ENCODE measurements at places on chromosomes 13 and 19.
A peak's percentile ranks its signal among the peaks of the same experiment; 100 is the strongest.

GRCh38 chr13:48242677-48243076 lies 9.7 kb downstream of the ITM2B start:
- peaks cover 33% of the 10 kb centered on the region for H3K36me3 ChIP-seq
- DNase-seq: no peak
- H3K4me3 ChIP-seq: no peak overlapping the region
- no peak overlapping the region for H3K27ac ChIP-seq
- no peaks in the 10 kb centered on the region for H3K27me3 ChIP-seq
- peaks cover 83% of the 10 kb centered on the region for H3K4me1 ChIP-seq

- DNase-seq: no peak
- no peak overlapping the region for H3K4me3 ChIP-seq
- H3K27me3 ChIP-seq: peaks cover 44% of the 10 kb centered on the region
- no peak overlapping the region for H3K27ac ChIP-seq
These were observed 24.2 kb upstream of the TTYH1 start for GRCh38 chr19:54390942-54391577.

DNA sequence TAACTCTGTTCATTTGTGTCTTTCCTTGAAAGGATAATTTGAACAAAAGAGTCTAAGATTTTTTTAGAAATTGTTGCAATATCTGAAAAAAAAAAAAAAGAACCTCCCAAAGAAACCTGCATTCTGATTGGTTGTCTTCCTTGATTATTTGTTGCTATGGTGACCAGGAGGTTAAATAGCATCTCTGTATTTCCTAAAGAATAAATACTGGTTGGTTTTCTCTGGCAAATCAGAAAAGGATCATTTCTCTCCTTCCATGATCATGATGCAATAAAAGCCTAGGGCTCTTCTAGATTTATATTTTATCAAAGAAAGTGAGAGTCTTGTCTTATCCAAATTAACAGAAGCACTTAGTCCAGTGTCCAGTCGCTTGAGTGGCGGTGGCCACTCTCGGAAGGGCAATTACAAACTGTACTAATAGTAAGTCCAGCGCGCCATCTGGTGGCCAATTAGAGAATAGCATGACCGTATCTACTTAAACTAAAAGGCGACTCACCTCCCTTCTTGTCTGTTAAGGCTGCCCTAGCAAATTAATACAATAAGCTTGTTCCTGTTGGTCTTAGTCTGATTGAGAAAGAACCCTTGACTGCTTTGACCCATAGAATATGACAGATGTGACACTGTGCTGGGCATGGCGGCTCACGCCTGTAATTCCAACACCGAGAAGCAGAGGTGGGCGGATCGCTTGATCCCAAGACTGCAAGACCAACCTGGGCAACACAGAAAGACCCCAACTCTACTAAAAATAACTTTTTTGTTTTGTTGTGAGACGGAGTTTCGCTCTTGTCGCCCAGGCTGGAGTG lies 47.0 kb upstream of the PNMA8B start:
- H3K36me3 ChIP-seq: no peaks in the 10 kb centered on the region
- peak; percentile 95 for DNase-seq
- H3K4me3 ChIP-seq: no peak overlapping the region
- H3K27me3 ChIP-seq: no peaks in the 10 kb centered on the region
- no peak overlapping the region for H3K27ac ChIP-seq
- peaks cover 6% of the 10 kb centered on the region for H3K4me1 ChIP-seq

GRCh38 chr13:98487522-98487921 lies 89.4 kb downstream of the STK24 start:
- H3K27ac ChIP-seq: no peak overlapping the region
- peaks cover 59% of the 10 kb centered on the region for H3K4me1 ChIP-seq
- H3K27me3 ChIP-seq: no peaks in the 10 kb centered on the region
- no peak overlapping the region for H3K4me3 ChIP-seq

DNA sequence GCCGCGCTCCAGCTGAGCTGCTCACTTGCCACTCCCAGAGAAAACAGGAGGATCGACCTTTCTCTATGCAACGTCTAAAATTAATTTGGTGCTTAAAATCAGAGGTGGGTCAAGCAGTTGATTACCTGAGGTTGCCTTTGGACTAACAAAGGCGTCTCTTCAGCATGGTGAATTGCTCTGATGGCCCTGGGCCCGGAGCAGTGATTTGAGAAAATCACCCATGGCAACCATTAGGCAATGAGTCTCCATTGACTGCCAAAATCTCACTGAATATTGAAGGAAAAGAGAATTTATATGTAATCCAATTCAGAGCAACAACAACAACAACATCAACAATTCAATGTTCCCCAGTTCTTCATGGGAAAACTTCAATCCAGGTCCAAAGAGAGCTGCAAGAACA lies 61.8 kb downstream of the IRS2 start:
- no peak for DNase-seq
- no peaks in the 10 kb centered on the region for H3K36me3 ChIP-seq
- no peaks in the 10 kb centered on the region for H3K4me1 ChIP-seq
- H3K27me3 ChIP-seq: no peaks in the 10 kb centered on the region
- H3K27ac ChIP-seq: no peak overlapping the region

GRCh38 chr13:26531742-26532141 lies 25.7 kb upstream of the WASF3 start:
- H3K4me1 ChIP-seq: no peaks in the 10 kb centered on the region
- DNase-seq: no peak
- H3K4me3 ChIP-seq: no peak overlapping the region
- no peaks in the 10 kb centered on the region for H3K36me3 ChIP-seq
- H3K27me3 ChIP-seq: no peaks in the 10 kb centered on the region

DNA sequence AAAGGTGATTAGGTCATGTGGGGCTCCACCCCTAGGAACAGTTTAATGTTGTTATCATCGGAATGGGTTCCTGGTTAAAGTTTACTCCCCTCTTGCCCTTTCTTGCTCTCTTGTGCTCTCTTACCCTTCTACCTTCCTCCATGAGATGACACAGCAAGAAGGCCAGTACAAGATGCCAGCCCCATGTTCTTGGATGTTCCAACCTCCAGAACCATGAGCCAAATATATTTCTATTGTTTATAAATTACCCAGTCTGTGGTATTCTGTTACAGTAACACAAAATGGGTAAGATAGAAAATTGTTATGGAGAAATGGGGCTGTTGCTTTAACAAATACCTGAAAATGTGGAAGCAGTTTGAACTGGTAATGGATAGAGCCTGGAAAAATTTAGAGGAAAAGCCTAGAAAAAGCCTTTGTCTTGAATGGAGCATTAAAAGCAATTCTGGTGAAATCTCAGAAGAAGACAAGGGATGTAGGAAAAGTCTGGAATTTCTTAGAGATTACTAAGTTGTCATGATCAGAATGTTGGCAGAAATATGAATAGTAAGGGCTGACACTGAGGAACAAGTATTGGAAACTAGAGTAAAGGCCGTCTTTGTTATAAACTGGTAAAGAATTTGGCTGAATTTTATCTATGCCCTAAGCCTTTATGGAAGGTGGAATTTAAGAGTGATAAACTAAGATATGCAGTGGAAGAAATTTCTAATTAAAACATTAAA lies 53.5 kb upstream of the TSC22D1 start:
- no peak for DNase-seq
- H3K4me3 ChIP-seq: no peak overlapping the region
- no peaks in the 10 kb centered on the region for H3K27me3 ChIP-seq
- H3K36me3 ChIP-seq: no peaks in the 10 kb centered on the region
- no peak overlapping the region for H3K27ac ChIP-seq

DNA sequence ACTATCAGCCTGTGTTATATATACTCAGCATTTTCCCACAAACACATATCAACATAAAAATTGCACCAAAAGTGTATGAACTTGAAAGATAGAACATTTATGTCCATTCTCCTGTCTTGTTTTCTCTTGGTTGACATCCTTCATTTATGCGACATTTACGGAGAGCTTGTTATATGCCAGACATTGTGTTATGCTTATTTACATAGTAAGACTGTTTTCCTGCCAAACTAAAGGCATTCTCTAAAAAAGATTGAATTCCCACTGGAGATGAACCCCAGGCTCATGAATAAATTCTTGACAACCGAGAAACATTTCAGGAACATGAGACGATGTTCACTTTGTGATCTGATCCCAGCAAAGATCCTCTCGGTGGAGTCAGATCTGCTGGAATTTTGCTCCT lies 131.0 kb downstream of the RAP2A start:
- no peaks in the 10 kb centered on the region for H3K27me3 ChIP-seq
- DNase-seq: no peak
- no peak overlapping the region for H3K4me3 ChIP-seq
- no peaks in the 10 kb centered on the region for H3K36me3 ChIP-seq
- no peak overlapping the region for H3K27ac ChIP-seq

DNA sequence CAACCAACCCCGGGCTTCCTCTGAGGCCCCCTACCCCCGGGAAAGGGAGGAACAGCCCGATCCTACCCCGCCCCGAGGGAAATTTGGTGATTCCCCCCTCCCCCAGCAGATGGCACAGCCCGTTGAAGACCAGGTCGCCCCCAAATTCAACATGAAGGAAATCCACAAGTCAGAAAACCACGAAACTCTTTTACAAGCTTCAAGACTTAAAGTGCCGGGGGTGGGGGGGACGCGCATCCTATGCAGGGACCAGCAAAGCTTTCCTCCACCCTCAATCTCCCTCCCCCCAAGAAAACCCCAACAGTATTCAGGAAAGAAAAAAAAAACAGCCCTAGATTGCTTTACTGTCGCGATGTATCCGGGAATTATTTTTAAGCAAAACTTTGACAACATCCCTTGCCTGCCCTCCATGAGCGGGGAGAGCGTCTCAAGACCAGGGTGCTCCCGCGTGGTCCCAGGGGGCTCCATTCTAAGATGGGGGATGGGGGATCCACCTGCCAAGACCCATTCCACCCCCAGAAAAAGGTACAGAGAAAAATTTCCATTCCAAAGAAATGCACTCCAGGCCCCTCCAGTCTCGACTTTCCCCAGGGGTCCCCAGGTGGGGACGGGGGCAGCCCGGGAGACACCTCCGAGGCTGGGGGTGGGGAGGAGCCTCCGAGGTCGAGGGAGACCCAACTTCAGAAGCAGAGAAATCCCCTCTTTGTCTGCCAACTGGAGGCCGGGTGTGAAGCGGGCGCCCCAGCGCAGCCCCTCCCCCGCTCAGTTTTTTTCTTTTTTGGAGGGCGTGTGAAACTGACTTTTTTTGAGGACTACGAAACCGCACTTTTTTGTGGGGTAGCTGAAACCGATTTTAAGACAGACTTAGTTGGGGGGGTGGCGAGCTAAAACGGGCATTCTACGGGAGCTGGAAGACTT lies 1.5 kb downstream of the TCF3 start:
- peak overlapping the region; percentile 83 for H3K4me3 ChIP-seq
- DNase-seq: no peak
- peak overlapping the region; percentile 3 for H3K27ac ChIP-seq
- H3K27me3 ChIP-seq: no peaks in the 10 kb centered on the region
- peaks cover 32% of the 10 kb centered on the region for H3K36me3 ChIP-seq
- peaks cover 20% of the 10 kb centered on the region for H3K4me1 ChIP-seq

GRCh38 chr13:94716016-94716415 lies 3.7 kb upstream of the SOX21 start:
- H3K4me1 ChIP-seq: peaks cover 24% of the 10 kb centered on the region
- H3K27me3 ChIP-seq: peaks cover 53% of the 10 kb centered on the region
- DNase-seq: no peak
- H3K4me3 ChIP-seq: no peak overlapping the region
- H3K36me3 ChIP-seq: no peaks in the 10 kb centered on the region
- no peak overlapping the region for H3K27ac ChIP-seq

DNA sequence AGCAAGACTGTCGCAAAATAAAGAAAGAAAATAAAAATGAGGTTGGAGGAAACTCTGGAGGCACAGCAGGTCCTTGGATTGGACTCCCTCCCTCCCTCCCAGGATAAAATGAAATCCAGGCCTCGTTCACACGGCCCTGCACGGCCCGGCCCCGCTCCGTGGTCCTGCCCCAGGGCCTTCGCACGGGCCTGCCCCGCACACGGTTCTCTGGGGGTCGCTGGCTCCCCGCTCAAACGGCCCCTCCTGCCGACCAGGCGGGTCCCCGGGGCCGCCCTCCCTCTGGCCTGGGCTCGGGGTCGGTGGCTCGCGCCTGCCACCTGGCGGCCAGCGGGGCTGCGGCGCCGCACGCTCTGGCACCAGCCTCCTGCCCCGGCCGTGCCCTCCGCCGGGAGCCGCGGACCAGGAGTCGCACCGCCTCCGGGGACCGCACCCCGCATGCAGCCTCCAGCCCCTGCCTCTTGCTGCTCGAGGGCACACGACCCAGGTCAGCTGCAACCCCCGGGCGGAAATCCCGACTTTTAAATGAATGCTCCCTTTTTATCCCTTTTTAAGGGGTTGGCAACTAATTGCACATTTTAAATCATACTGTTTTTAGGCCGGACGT lies 1.5 kb upstream of the WDR18 start:
- peak overlapping the region; percentile 43 for H3K4me3 ChIP-seq
- H3K36me3 ChIP-seq: peaks cover 12% of the 10 kb centered on the region
- peaks cover 37% of the 10 kb centered on the region for H3K4me1 ChIP-seq
- peak overlapping the region; percentile 91 for H3K27ac ChIP-seq
- DNase-seq: peak; percentile 79
- no peaks in the 10 kb centered on the region for H3K27me3 ChIP-seq

- DNase-seq: no peak
- H3K27ac ChIP-seq: no peak overlapping the region
- H3K27me3 ChIP-seq: no peaks in the 10 kb centered on the region
- no peaks in the 10 kb centered on the region for H3K4me1 ChIP-seq
- H3K36me3 ChIP-seq: peaks cover 54% of the 10 kb centered on the region
These were observed 27.4 kb downstream of the LAMP1 start for GRCh38 chr13:113324398-113324797.

- DNase-seq: no peak
- no peak overlapping the region for H3K4me3 ChIP-seq
- no peaks in the 10 kb centered on the region for H3K27me3 ChIP-seq
- peaks cover 23% of the 10 kb centered on the region for H3K4me1 ChIP-seq
- H3K27ac ChIP-seq: no peak overlapping the region
These were observed 115.9 kb downstream of the ABCC4 start for GRCh38 chr13:95185311-95185710.

GRCh38 chr13:45966715-45967114 lies 85.8 kb downstream of the ZC3H13 start:
- H3K27me3 ChIP-seq: no peaks in the 10 kb centered on the region
- no peak overlapping the region for H3K27ac ChIP-seq
- H3K4me3 ChIP-seq: no peak overlapping the region
- no peaks in the 10 kb centered on the region for H3K4me1 ChIP-seq

GRCh38 chr13:99178636-99179035 lies 22.0 kb upstream of the UBAC2 start:
- H3K4me3 ChIP-seq: no peak overlapping the region
- no peaks in the 10 kb centered on the region for H3K36me3 ChIP-seq
- no peak overlapping the region for H3K27ac ChIP-seq
- DNase-seq: no peak
- H3K27me3 ChIP-seq: peaks cover 16% of the 10 kb centered on the region

- H3K27me3 ChIP-seq: no peaks in the 10 kb centered on the region
- H3K4me3 ChIP-seq: no peak overlapping the region
- no peaks in the 10 kb centered on the region for H3K4me1 ChIP-seq
These were observed 46.0 kb upstream of the ZNF681 start for GRCh38 chr19:23804676-23805075.

All from lower lobe of right lung (tissue), 2 donors.